GM12892 (cell line): ENCODE measurements at places on chromosomes 4 and X.

DNA sequence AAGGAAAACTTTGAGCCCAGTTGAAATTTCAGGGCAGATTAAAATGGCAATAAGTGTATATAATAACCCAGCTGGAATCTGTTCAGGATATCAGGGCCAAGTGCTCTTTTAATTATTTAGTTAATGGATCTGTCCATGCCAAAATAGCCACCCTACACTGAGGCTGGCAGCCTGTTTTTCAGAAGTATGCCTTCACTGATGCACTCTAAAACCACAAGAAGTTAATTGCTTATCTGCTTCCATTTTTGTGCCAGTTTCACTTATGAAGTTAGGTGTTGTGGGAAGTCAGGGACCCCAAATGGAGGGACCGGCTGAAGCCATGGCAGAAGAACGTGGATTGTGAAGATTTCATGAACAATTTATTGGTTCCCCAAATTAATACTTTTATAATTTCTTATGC is 960.3 kb downstream of the C4orf33 start:
- DNase-seq: no peak

- no peak for DNase-seq
Observed at GRCh38 chr4:40912460-40913184, 162.9 kb downstream of the NSUN7 start.

GRCh38 chr4:82043809-82044137 is 330.0 kb downstream of the HNRNPD start:
- no peak for DNase-seq

GRCh38 chr4:52366621-52367020 is 292.5 kb downstream of the USP46 start:
- no peak for DNase-seq
